ENCODE measurements at places on chromosomes 11 and 22.

DNA sequence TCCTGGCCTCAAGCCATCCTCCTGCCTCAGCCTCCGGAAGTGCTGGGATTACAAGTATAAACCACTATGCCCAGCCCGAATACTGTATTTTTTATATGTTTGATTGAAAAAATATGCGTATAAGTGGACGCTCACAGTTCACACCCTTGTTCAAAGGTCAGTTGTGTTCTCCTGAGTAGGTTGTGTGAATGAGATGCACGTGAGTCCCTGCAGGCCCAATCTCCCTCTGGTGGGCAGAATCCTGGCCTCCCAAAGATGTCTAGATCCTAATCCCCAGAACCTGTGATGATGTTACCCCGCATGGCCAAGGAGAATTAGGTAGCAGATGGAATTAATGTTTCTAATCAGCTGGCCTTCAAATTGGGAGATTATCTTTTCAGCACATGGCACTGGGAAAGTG is 41.9 kb downstream of the CTTN start:
- no peak for DNase-seq

DNA sequence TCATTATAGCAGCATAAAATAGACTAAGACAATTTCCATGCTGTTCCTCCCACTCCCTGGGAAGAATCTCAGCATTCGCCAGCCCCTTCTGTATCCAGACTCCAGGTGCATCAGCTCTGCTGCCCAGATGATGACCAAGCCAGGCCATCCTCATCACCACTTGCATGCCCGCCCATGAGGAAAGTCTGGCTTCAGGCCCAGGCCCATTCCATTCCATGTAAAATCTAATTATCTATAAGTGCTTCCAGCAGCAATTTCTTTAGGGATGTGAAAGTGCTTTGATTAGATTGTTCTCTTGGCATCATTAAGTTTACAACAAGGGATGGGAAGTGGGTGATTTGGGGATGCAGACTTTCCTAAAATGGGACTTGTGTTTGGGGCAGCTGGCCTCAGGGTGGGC is 100.3 kb downstream of the INSC start:
- no peak for DNase-seq

- DNase-seq, result no peak
These were observed 21.6 kb downstream of the OR8G5 start for GRCh38 chr11:124277804-124278203.

GRCh38 chr22:46187862-46188261 is 37.5 kb downstream of the PPARA start:
- DNase-seq, result no peak

DNA sequence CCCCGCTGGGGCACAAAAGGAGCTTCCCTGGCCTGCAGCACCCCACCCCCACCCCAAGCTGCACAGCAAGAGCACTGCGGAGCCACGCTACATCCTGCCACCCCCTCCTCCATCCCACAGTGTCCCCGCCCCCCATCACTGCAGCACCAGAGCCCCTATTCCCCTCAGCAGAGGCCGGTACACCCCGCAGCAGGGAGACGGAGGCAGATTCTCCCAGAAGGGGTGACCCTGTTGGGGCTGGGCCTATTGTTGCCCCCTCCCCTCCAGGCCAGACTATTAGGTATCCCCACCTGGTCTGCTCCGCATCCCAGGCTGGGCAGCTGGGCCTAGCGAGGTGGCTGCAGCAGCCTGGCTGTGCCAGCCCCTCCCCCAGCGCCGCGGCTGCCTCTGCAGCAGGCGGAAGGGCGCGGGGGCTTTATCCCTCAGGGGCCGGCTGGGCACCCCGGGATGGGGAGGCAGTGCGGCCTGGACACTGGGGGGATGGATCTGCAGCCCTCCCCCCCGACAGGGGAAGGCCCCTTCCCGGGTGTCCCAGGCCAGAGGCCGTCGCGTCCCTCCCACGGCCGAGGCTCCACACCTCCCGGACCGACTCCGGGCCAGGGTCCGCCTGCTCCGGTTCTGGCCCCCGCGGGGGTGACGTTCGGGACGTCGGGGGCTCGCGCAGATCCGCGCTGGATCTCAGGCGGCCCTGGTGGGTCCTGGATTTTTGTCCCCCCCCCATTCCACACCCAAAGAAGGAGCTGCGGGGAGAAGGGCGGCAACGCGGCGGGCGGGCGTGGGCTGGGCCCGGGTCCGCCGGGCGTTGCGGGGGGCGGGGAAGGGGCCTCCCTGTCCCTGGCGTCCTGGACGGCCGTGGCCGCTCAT is 943 bp downstream of the DUSP8 start:
- DNase-seq, result no peak

DNA sequence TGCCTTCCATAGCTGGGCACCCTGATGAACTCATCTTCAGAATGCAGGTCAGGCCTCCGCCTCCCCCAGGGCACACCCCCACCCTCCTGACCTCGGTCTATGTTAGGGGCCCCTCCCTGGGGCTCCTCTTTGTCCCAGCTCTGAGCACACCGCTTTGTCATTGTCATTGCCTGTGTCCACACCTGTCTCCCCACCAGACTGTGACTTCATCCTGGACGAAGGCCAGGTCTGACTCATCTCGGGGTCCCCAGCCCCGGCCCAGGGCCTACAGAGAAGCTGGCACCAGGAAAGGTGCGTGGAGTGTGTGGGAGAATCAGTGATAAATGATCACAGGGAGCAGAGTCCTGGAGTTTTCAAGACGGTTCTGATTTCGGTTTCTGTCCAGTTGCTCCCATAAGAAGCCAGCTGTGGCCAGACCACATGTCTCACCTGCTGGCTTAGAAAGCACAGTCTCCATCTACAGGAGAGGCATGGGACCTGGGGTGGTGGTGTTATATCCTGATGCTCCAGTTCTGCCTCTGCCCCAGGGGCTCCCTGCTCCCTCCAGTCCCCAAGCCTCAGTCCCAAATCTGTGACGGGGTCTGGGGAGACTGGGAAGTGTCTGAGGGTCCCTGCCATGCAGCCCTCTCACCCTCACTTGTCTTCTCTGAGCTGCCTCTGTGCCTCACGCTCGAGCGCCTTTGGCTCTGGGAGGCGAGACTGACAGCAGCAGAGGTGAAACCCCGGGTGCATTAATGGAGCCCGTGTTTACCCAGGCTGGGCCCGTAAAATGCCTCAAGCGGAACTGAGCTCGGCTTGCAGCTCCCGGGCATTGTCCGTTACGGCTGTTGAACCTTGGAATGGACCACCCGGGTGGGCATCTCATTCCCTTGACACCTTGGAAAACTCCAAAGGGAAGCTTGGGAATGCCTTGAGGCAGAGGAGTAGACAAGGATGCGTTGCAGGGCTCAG is 85.5 kb upstream of the WNT11 start:
- DNase-seq, result no peak

DNA sequence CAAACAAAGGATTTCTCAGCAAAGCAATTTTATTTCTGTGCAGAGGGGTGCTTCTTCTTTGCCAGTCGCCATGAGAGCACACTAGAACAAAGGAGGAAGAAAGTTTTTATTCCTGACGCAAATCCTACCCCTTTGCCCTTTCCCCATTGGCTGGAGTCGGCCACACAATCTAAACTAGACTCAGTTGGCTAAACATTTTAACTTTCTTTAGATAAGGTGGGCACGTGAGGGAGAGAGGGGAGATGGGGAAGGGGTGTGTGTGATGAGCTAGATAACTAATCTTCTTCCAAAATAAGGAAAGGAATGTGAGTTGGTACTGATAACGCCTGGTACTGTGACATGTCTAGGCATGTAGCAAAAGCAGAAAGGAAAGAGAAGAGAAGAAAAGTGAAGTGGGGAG is 626 bp downstream of the TRIM22 start:
- no peak for DNase-seq

DNA sequence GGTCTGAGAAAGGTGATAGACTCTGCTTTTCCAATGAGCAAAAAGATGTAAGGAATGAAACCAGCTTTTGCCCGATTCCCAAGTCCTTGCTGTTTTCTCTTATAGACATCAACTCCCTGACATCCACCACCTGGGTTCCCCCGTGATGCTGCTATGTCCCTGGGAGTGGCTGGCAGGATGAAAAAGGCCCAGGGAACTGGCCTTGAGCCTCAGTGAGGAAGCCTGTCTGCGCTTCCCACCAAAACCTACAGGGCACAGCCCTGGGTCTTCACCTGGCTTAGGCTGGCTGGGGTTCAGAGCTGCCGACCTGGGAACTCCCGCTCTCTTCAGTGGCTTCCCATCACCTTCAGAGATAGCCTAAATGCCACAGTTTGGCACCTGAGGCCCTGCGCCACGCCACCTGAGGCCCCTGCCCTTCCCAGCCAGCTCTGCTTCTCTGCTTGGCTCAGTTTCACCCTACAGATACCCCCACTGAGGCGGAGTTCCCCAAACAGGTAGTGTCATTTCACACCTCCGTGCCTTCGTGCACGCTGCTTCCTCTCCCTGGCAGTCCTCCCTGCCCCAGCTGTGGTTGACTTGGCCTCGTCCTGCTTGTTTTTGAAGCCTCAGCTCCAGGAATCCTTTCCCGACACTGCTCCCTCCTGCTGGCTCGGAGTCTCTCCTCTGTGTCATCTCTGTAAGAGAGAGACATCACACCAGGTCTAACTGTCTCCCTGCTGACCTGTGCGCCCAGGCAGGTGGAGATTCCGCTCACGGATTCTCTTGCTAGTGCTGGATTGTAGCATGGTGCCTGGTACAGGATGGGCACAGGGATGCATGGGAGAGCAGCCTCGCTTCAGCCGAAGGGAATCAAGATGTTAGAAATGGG is 10.7 kb downstream of the SLC37A2 start:
- no peak for DNase-seq

DNA sequence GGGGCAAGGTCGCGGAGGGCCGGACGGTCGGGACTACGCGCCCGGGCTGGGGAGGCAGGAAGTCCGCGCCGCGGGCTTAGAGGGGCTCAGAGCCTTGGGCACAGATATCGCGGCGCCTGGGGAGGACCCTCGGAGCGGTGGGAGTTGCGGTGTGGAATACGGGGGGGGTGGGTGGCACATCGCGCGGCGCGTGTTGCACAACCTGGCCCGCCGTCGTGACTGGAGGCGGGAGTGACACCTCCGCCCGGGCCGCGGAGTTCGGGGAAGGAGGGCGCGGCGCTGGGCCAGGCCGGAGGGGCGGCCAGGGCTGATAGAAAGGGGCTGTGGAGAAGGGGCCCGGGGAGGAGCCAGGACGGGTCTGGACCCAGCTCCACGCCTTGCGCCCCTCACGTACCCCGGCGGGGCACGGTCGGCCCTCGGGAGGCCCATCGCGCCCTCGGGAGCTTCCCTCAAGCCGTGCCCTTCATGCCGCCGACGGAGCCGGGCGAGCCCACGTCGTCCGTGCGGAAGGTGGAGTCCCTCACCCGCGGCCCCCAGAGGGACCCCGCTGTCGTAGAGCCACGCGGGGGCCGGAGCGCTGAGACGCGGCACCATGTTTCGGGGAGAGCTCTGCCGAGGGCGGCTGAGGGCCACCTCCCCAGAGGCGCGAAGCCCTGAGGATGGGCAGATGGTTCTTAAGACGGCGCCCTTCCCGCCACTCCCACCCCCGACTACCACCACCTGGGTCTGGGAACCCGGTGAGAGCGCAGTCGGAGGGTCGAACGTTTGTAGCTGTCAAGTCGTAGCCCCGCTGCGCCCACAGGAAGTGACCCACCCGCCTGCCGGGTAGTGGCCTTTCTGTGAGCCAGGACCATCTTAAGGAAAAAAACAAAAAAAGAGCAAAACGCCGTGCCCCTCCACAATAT is 729 bp downstream of the IL17RA start:
- no peak for DNase-seq

GRCh38 chr22:17271711-17272451 is 52.6 kb upstream of the ADA2 start:
- no peak for DNase-seq

DNA sequence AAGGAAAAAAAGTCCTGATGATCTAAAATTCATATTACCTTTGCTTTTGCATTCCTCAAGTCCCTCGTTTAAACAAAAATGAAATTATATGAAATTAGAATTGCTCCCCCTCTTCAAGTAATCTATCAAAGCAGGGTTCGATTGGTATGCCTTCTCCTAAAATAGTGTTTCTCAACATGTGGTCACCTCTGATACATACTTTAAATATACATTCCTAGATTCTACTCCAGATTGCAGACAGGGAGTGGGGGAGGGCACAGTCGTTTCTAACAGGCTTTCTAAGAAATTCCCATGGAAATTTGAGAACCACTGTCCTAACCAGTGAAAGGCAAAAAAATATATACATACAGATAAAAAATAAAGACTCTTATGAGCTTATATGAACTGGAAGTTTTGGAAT is 22.6 kb upstream of the IRAG1 start:
- DNase-seq, result no peak

- DNase-seq, result no peak
These were observed 18.5 kb upstream of the MUC2 start for GRCh38 chr11:1055990-1056771.

GRCh38 chr22:43155789-43156188 is 4.4 kb downstream of the TSPO start:
- no peak for DNase-seq

DNA sequence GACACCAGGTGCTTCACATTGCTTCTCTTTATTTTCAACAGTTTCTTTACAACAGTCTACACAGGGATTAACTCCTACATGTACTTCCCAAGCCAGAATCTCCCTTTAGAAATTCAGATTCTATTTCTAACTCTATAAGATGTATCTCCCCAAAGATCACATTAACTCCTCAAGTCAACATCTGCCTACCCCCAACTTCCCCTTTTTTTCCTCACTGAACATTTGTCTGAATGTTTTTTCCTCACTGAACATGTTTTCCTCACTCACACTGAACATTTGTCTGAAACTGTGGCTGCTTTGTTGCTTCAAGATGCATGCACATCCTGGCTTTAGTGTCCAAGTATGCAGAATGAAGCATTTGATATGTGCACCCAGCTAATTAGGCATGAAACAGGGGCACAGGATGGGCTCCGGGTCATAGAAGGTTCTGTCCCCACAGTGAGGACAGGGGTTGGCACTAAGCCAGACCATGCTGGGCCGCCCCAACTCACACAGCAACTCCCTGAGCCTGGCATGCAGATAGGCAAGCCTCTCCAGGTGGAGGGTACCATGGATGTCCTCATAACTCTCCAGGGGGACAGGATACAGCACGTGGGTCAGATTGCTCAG is 11.3 kb downstream of the PRAME start:
- no peak for DNase-seq

GRCh38 chr11:44024977-44025376 is 22.8 kb upstream of the ACCSL start:
- DNase-seq, result no peak

DNA sequence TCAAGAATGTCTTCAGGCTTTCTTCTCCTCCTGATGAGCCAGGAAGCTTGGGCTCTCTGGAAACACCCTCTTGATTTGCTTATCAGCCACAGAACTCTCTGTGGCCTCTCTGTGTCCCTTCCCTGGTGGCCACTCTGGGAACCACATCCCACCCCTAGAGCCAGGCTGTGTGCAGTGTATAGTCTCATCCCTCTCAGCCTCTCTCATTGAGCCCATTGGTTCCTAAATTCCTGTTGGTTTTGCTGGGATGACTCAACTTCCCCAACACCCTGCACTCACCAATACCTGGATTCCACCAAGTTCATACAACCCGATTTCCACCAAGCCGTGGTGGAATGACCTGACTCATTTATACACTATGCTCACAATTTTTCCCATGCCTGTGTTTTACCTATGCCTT is 5.2 kb downstream of the IRAG1 start:
- DNase-seq, result no peak

- no peak for DNase-seq
These were observed 33.9 kb downstream of the RAB39A start for GRCh38 chr11:107962181-107962580.

Measured in stimulated activated CD4-positive, alpha-beta T cell treated with anti-CD3 and anti-CD28 coated beads, Interleukin-1b, Interleukin-23, amount 100 ng/mL, for 1 hour (primary cell).